ENCODE measurements at places on chromosomes 11 and 22. TPM values are rescaled to one million over a fixed set of nuclear protein-coding genes. Genes with fewer than 3 reads are reported as not detected.
A peak's percentile ranks its signal among the peaks of the same experiment; 100 is the strongest.

GRCh38 chr11:6505577-6506240 is 8.6 kb downstream of the DNHD1 start:
- DNase-seq = peak; percentile 26

GRCh38 chr11:108703916-108704315 is 39.0 kb downstream of the DDX10 start:
- no peak for DNase-seq

GRCh38 chr11:45180179-45180847 is 33.9 kb downstream of the PRDM11 start:
- peak; percentile 49 for DNase-seq

OR51B5 gene
- total RNA-seq = 0.82 TPM

OR5B2 gene
- not detected for total RNA-seq

- no peak for DNase-seq
These were observed 955.1 kb downstream of the BRD1 start for GRCh38 chr22:48872271-48873190.
